Neural progenitor cell (in vitro differentiated cells): ENCODE measurements at places on chromosomes 16 and 17.

DNA sequence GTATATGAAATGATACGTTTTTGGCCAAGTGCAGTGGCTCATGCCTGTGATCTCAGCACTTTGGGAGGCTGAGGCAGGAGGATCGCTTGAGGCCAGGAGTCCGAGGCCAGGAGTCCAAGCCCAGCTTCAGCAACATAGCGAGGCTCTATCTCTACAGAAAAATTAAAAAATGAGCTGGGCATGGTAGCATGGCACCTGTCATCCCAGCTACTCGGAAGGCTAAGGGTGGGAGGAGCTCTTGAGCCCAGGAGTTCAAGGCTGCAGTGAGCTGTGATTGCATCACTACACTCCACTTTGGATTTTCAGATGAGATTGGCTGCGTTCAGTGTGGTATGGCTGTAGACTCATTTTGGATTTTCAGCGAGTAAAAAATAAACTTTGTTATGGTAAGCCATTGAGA, 112.4 kb downstream of the DNAH3 start:
- DNase-seq: no peak

GRCh38 chr17:81061027-81061735, 26.2 kb downstream of the BAIAP2 start:
- DNase-seq: no peak

- no peak for DNase-seq
These were observed 4.2 kb upstream of the MAP3K14 start for GRCh38 chr17:45320931-45321461.

GRCh38 chr16:46996391-46996790, 22.9 kb upstream of the DNAJA2 start:
- no peak for DNase-seq

- no peak for DNase-seq
These were observed 1046.6 kb downstream of the CDH8 start for GRCh38 chr16:60989592-60989991.

- no peak for DNase-seq
These were observed 18.1 kb downstream of the PRMT7 start for GRCh38 chr16:68328860-68329390.

- no peak for DNase-seq
These were observed 27.2 kb upstream of the ITGA3 start for GRCh38 chr17:50028736-50029120.

GRCh38 chr17:21169496-21169895, 42.7 kb downstream of the DHRS7B start:
- no peak for DNase-seq

DNA sequence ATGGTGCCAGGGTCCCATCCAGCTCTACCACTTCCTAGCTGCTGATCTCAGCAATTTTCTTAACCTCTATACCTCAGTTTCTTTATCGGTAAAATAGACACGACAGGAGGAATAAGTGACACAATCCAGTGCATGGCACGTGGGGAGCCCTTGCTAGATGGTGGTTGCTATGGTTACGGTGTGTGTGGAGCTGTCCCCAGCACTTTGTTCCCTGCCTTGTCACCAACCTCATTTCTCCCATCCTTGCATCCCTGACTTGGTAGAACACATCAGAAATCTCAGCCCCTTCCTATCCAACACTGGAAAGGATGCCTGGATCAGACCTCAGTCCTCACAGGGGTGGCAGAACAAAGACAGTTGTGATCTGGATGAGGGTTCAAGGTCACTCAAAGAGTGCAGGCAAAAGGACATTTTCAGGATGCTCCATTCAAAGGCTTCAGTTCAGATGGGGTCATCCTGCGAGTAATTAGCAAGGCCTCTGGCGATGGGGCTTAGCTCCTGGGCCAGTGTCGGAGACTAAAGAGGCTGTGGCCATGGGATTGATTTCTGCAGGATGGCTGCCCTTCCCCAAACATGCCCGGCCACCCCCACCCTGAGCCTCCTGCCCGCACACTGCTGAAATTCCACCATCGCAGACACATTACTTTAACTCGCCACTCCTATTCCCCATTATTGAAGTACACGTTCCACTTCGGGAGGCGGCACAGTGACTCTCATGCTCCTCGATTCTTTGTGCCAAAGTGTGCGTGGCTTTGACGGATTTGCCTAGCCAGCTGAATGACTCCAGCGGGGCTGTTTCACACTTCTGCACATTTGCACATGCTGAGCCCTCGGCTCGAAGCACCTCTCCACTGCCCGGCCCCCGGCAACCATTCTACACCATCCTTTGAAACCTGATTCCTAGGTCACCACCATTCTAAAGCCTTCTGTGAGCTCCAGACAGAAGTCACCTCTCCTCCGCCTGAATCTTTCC, 40.3 kb downstream of the WNT3 start:
- peak; percentile 83 for DNase-seq

DNA sequence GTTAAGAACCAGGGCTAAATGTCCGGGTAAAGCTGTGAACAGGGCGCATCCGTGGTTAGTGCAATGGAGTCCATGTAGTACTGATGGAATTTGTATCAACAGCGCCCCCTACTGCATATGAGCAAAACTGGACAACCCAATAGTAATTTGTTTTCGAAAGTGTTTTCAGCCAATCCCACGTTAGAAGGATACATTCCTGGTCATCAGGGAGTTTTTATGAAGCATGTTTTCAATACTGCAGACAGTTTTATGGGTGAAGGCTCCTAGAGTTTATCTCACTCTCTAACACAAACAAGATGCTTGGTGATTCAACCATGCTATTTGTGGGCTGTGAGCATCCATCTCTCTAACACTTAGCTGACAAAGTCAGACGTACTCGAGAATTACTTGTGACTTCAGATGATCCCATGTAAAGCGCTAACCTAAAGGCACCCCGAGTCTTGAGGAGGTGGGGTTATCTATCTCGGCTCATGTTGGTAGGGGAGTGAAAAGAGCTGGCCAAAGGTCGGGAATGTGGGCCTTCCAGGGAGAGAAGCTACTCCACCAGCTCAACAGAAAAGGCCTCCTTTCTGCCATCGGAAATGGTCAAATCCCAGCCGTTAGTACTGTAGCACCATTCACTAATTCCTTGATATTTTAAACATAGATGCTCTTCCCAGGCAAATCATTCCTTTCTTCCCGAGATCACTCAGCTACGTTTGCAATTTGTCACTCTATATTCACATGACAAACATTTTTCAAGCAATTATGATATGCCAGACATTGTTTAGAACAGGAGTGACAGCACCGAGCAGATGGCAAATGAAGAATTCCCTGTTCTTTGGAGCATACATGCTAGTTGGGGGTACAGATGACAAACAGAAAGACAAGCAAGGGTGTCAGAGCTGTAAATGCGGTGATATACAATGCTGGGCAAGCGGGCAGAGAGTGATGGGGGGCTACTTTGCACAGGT, 46.9 kb upstream of the HNF1B start:
- DNase-seq: peak; percentile 37

- DNase-seq: no peak
These were observed 20.4 kb downstream of the CDH3 start for GRCh38 chr16:68665501-68665900.

DNA sequence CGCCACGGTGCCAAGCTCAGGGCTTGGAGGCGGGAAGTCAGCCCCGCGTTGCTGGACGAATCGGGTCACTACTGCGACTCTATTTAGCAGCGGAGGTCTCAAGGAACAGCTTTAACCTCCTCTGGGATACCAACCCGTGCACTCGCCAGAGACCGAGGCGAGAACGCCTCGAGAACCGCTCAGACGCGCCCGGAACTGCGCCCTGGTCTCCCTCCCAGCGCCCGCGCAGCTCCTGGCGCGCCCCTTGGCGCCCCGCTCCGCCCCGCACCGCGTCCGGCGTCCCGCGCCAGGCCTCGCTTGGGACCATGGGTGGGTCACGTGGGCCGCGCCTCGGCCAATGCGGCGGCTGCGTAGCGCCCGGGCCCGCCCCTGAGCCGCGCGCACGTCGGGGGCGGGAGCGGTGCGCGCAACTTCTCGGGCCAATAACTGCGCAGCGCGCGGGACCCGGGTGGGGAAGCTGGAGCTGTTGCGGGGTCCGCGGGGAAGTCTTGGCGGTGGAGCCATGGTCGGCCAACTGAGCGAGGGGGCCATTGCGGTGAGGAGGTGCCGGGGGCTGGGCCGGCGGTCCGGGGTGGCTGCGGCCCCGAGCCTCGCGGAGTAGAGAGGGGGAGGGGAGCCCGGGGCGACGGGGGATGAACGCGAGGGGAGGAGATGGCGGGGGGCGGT, at the start of the genes RPA1 and SMYD4:
Gene RPA1, plus strand, starts transcription at position 414 of the 666 bp plus-strand sequence. Its CDS starts 89 bp downstream, at position 503.
Gene SMYD4, minus strand, starts transcription at position 311 of the 666 bp plus-strand sequence. CDS start 1,908 bp downstream, outside the sequence.
- peak; percentile 96 for DNase-seq

- no peak for DNase-seq
These were observed 55.1 kb downstream of the NDE1 start for GRCh38 chr16:15705064-15705565.

- DNase-seq: peak; percentile 79
These were observed 2.0 kb downstream of the NEUROD2 start for GRCh38 chr17:39605492-39606433.

GRCh38 chr17:79838522-79839274, 542 bp downstream of the CBX4 start:
- peak; percentile 87 for DNase-seq

- no peak for DNase-seq
These were observed 346.9 kb downstream of the FOXL1 start for GRCh38 chr16:86925067-86925791.

- DNase-seq: no peak
These were observed 4.3 kb upstream of the SGF29 start for GRCh38 chr16:28549301-28549899.

GRCh38 chr17:77815127-77815905, 143.2 kb upstream of the TNRC6C start:
- no peak for DNase-seq

DNA sequence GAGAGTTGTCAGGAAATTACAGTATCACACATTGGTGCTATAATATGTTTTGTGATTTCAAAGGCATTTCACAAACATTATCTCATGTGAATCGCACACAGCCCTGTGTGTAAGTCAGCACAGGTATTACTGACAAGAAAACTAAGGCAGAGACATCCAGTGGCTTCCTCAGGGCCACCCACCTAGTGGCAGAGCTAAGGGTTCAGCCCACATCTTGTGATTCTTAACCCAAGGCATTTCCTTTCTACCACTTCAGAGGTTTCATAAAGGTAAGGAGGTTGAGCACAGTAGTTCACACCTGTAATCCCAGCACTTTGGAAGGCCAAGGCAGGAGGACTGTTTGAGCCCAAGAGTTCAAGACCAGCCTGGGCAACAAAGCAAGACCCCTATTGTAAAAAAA, 58.2 kb downstream of the STX8 start:
- DNase-seq: no peak

DNA sequence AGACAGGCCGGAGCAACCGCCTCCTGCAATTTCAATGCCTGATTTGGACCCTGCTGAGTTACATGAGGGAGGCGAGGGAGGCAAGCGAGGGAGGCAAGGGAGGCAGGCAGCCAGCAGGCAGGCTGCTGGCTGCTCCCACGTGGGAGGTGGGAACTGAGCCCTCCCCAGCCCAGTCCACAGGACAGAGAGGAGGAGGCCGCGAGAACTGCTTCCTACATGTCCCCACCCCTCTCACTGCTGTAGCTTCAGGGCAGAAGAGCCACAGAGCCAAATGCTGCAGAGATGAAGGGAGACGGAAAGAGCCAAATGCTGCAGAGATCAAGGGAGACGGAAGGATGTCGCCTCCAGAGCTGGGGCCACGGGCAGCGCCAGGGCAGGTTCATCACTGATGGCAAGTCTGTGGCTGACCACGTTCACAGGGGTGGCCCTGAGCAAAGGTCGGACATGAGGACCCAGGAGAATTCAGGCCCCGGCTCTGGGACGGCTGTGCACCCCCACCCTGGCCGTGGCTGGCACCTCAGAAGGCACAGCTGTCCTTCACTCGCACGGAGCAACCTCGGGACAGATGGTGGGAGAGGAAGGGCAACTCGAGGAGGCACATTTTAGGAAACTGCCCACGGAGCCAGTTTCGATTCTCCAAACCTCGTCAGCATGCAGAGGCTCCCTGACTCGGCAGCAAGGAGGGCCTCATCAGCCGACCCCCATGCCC, 21.5 kb downstream of the RPH3AL start:
- no peak for DNase-seq

DNA sequence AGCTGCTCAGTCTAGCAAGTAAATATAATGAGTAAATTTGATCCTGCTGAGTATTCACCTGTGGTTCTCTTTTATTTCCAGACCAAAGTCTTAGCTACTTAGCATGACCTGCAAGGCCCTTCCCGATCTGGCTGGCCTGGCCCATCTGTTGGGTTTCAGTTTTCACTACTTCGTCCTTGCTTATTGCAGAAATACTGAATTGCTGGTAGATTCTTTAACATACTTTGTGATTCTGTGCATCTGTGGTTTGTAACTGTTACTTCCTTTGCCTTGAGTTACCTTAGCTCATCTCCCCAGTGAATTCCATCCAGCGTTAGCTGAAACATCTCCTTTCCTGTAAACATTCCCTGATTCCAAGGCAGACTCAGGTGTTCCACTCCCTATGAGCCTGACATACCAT, 131.1 kb downstream of the PHKB start:
- DNase-seq: no peak

GRCh38 chr16:86297866-86298757, 212.2 kb upstream of the FOXF1 start:
- DNase-seq: peak; percentile 7

- no peak for DNase-seq
These were observed 18.6 kb downstream of the ALOX12B start for GRCh38 chr17:8068736-8069586.

- no peak for DNase-seq
These were observed 126.3 kb downstream of the GAS7 start for GRCh38 chr17:10072086-10072485.

GRCh38 chr16:17329391-17329790, 141.4 kb downstream of the XYLT1 start:
- DNase-seq: no peak

GRCh38 chr16:9706217-9706836, 475.9 kb downstream of the GRIN2A start:
- no peak for DNase-seq

GRCh38 chr16:47142486-47142820, 1.3 kb downstream of the NETO2 start:
- peak; percentile 10 for DNase-seq

DNA sequence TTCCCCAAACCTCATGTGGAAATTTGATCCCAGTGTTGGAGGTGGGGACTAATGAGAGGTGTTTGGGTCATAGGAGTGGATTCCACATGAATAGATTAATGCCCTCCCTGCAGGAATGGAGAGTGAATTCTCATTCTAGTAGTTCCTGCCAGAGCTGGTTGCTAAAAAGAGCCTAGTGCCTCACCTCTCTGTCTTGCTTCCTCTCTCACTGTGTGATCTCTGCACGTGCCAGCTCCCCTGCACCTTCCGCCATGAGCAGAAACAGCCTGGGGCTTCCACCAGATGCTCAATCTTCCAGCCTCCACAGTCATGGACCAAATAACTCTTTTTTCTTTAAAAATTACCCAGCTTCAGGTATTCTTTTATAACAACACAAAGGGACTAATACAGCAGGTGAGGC, 72.9 kb upstream of the CLEC3A start:
- DNase-seq: no peak

DNA sequence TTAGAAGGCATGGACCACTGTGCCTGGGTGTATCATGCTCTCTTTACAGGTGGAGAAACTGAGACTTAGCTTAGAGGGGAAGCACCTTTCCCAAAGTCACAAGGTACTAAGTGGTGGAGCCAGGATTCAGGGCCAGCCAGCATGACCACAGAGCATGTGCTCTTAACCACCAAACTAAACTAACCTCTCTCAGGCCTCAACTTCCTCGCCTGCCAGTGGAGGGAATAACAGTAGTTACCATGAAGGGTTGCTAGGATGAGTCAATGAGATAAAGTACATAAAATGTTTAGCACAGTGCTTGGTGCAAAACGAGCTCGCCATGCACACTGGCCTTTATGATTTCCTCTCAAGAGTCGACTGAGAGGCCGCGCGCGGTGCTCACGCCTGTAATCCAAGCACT, 6.4 kb upstream of the MYO1C start:
- DNase-seq: no peak

- no peak for DNase-seq
These were observed 650 bp downstream of the EPN3 start for GRCh38 chr17:50533185-50533584.

- DNase-seq: no peak
These were observed 599 bp downstream of the RNF112 start for GRCh38 chr17:19411631-19412030.
